ENCODE measurements at places on chromosomes 16 and 17.
A peak's percentile ranks its signal among the peaks of the same experiment; 100 is the strongest.

DNA sequence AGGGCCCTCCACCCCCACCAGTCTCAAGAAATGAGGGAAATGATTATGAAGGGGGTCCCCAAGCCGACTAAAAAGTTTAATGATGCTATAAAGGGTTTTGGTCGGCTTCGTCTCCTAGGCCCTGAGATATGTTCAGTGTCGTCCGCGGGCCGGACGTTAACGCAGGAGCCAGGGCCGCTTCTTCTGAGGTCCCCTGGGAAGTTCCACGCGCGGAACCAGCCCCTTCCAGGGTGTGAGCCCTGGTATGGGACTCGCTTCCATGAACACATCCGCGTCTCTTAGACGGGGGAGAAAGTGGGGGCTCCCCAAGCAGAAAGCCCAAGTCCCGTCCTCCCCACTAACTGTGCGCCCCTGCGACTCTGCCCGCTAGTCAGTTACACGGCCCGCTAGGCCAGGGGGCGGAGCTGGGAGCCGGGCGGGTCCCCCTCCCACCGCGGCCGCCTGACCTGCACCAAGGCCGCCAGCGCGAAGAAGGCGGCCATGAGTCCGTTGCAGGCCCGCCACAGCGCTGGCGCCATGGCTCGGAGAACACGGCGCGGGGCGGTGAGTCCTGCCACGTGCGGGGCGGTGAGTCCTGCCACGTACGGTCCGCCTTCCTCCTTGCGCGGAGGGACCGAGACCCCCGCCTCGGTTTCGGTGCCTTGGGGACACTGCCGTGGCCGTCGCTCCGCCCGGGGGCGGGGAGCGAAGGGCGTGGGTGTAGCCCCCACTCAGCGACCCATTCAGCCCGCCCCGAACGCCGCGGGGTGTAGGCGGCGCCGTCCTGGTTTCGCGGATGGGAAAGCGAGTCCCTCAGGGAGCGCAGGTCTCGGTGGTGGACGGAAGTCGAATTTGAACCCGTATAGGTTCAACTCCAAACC lies at the start of gene TMEM220:
Gene TMEM220, minus strand, starts transcription at position 690 of the 860 bp plus-strand sequence. Its CDS starts 172 bp downstream, at position 518.
- DNase-seq: no peak

DNA sequence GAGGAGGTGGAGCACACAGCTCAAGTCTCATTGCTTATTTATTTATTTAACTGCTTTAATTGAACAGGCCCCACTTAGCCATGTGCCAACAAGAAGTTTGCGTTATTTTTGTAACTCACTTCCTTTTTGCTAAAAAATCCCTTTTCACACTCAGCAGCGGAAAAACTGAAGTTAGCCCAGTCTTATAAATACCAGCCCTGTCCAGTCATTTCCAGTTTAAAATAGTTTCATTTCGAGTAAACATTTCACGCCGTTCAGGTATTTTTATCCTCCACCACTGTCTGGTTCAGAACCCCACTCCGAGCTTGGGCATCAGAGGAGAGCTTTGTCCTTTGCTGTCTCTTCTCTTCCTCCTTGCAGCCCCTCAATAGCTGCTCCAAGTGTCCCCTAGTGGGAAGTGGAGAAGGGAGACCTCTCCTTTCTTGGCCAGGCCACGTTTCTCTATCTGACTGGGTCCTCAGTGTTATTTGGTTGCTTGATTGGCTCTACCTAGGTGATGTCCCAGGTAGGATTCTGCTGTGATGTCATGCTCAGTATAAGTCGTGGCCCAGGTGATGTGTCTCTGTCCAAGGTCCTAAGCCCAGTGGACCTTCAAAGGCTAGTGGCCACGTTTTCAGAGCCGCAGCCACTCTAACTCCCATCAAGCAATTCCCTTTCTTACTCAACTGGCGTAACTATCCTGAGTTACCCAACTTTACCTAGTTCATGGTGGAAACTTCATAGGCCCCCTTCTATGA lies 53.0 kb upstream of the GAS7 start:
- DNase-seq: no peak

- no peak for DNase-seq
These were observed 29.4 kb downstream of the IST1 start for GRCh38 chr16:71924710-71925109.

DNA sequence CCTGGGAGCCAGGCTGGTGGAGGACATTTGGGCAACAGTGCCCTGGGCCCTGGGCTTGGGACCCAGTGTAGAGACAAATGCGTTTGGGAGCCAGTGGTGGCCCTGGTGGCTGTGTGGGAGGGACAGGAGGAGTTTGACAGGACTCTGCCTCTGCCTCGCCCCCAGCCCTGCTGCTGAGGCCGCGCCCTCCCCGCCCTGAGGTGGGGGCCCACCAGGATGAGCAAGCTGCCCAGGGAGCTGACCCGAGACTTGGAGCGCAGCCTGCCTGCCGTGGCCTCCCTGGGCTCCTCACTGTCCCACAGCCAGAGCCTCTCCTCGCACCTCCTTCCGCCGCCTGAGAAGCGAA lies 11.9 kb upstream of the TCAP start:
- no peak for DNase-seq

- no peak for DNase-seq
These were observed 9.7 kb downstream of the PRR29 start for GRCh38 chr17:64007838-64008282.

- peak; percentile 71 for DNase-seq
These were observed at the start of gene CRYM for GRCh38 chr16:21277927-21278706. Gene CRYM, minus strand, starts transcription at chr16:21278290. Its CDS starts 39 bp downstream, at chr16:21278251.

DNA sequence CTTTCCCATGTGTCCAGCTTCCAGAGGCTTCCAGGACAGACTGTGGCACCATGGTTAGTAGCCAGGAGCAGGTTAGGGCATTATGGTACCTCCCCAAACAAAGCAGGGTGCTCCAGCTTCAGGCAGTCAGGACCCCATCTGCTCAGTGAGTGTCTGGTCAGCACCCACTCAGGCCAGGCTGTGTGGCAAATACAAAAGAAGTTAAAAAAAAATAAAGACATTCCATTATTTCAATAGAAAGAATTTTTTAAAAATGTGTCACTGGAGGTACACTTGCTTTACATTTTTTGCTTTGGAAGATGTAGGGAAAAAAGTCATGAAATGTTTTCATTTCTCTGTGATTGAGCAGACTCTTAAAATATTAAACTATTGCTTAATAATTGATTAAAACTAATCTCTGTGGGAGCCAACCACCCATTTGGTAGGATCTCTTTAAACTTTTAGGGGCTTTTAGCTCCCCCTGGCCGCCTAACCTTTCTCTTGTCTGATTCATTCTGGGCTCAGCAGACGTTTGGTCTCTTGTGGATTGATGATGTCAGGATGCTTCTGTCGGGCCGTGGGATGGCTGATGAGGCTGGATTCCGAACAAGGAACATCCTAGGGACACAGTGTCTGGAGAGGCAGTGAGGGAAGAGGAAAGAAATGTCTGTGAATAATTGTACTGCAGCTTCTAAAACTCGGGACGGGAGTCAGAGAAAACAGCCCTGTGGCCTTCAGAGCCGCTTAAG lies 28.4 kb upstream of the NPTX1 start:
- no peak for DNase-seq

DNA sequence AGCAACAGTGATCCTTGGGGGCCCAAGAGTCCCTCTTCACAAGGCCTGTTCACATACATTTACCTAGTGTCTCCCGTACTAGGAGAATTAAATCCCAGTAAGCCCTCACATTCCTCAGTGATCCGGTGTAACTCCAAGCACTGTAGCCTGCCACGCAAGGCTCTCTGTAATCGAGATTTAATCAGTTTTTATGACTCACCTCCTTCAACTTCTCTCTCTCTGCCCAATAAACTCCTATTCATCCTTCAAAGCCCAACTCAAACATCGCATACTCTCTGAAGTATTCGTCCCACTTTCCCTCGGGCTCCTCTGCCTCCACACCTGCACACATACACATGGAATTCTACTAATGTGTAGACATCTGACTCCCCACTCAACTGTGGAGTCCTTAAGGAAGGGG lies 141.8 kb downstream of the CMIP start:
- DNase-seq: no peak

DNA sequence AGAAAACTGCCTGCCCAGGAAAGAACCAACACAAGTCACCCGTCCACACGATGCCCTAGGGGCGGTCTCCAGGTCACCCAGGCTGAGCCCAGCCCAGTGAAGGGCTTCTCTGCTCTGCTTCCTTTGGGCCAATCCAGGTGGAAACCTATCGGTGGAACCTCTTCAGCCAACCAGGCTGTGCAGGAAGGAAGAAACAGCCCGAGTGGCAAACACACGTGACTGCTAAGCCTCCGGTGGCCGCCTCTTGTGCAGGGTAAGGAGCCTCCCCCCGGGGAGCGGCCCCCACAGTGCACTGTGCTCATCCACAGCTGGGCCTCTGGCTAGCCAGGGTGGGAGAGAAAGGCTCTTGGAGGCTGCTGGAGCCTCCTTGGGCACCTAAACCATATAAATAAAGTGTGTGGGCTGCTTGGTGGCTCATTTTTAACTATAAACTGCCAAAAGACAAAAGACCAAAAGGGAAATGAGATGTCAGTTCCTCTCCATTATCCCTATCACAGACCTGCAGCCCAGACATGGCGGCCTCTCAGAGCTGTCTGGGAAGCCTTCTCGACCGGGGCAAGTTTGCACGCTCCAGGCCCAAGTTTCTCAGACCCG lies 2.4 kb downstream of the RTN4RL1 start:
- DNase-seq: no peak

GRCh38 chr17:41026715-41027471 lies at the start of gene KRTAP1-5:
Gene KRTAP1-5, minus strand, starts transcription at chr17:41027208. Its CDS starts 53 bp downstream, at chr17:41027155.
- no peak for DNase-seq

DNA sequence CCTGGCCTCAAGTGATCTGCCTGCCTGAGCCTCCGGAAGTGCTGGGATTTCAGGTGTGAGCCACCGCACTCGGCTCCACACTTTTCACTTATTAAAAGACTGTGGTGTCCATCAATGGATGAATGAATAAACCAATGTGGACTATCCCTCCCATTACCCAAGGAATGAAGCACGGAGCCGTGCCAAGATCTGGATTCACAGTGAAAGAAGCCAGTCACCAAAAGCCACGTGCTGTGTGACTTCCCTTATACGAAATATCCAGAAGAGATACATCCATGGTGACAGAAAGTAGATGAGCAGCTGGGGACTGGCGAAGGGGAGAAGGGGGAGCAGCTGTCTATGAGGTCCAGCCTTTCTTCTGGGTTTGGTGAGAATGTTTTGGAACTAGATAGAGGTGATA lies 48.2 kb upstream of the STH start:
- DNase-seq: no peak

GRCh38 chr16:5523829-5524228 lies 426.2 kb upstream of the EEF2KMT start:
- no peak for DNase-seq

- no peak for DNase-seq
These were observed 19.7 kb downstream of the ESRP2 start for GRCh38 chr16:68216240-68216639.

DNA sequence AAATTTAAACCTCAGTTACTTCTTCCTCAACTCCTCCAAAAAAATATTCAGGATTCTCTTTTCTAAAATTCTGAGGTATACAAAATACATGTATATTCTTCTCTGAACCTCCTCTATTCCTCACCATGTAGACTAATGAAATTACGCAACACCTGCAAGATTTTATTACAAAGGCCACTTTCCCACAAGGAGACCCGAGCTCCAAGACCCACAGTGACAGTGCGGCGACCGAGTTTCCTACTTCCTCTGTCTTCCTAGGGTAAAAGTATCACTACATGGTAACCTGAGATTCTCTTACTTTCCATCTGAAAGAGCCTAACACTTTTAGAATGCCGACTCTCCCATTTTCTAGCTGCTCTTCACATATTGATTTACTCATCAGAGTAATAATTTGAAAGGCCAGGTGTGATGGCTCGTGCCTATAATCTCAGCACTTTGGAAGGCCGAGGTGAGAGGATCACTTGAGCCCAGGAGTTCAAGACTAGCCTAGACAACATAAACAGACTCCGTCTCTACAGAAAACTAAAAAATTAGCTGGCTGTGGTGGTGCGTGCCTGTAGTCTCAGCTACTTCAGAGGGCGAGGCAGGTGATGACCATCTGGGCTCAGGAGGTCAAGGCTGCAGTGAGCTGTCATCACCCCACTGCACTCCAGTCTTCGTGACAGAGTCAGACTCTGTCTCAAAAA lies 35.7 kb downstream of the CYTH1 start:
- no peak for DNase-seq

DNA sequence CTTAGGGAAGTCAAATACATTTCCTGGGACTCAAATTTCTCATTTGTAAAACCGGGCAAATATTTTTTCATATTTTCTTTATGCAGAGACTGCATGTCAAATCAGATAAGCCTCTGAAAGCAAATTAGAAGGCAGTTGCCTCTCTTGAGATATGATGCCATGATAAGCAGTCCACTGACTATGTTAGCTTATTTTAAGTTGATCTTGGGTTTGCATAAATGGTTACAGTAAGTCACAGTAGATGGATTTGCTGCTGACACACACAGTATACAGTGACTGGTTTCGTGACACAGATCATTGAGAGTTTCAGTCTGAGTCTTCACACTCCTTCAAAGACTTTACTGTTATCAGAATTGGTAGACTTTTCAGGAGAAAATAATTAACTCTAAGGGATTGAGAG lies 927.6 kb upstream of the CDH8 start:
- DNase-seq: no peak

DNA sequence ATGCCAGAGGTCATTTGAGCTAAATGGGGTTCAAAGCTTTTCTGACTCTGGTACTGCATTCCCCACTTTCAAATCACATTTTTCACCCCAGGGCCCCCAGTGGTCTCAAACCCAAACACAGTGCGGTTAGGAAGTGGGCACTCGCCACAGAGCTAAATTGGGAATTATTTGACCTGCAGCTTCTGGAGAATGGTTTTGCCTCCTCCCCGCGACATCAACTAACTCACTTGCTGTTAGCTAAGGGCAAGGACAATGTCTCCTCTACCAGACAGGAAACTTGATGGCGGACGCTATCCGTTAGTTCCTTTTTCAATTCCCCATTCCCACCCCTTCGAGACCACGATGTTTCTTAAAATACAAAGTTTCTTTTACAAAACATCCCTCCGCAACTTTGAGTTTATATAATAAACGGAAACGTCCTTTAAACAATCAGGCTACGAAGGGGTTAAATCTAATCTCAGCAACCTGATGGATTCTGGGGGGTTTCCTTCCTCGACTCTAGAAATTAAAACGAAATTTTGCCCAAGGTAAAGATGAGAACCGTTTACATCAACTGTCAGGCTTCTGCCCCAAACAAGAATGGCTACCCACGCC lies 500 bp upstream of the KAT7 start:
- DNase-seq: no peak

DNA sequence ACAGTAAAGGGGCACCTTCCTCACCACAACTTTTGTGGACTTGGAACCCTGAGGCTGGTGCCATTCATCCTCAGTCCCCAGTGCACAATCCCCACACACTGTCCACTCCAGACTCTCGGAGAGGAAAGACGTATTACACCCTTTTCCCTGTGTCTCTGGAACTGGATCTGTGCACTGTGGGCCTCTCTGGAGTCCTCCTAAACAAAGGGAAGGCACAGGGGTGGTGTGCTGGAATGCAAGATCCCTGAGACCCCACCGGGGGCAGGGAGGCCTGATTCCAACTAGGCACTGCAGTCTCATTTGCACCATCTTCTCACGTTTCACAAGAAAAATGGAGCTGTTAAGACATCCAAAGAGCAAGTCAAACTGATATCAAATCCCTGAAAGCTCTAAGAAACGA lies 89.8 kb downstream of the USP31 start:
- no peak for DNase-seq

DNA sequence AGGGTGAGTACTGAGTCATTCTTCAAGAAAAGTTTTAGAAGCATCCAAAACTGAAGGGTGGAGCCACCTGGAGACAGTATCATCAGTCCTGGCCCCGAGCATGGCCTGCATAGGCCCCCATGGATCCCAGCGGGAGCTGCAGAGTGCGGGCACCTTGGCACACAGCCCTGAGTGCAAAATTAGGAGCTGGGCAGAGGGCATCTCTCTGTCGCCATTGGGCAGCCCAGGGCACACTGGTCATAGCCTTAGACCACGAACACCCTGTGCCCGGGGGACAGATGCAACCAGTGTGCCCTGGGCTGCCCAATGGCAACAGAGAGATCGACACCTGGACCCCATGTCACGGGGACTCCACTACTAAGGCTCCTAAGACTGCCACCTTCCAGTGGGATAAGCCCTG lies 14.6 kb downstream of the MAPT start:
- no peak for DNase-seq
